ENCODE measurements at places on chromosomes 2 and 18.

GRCh38 chr2:241777686-241778627 is 1.3 kb downstream of the GAL3ST2 start:
- no peak for DNase-seq

GRCh38 chr2:219500135-219500534 is 1.4 kb downstream of the GMPPA start:
- DNase-seq, result no peak

DNA sequence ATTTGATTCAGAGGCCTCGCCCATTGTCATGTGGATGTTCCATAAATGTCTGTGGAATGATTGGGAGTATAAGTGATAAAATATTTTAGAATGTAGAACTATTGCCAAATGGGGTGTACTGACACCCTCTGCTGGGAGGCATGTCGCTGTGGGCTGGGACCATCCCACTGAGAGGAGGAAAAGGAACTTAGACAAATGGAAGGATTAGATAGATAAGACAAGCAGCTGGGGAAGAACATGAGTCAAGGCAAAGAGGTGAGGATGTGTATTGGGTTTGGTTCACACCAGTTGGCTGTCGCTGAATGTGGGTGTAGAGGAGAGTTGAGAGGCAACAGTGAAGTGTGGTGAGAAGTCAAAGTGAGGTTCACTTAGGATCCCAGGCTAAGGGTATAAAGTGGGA is 4.0 kb downstream of the C2orf74 start:
- DNase-seq, result peak; percentile 16

DNA sequence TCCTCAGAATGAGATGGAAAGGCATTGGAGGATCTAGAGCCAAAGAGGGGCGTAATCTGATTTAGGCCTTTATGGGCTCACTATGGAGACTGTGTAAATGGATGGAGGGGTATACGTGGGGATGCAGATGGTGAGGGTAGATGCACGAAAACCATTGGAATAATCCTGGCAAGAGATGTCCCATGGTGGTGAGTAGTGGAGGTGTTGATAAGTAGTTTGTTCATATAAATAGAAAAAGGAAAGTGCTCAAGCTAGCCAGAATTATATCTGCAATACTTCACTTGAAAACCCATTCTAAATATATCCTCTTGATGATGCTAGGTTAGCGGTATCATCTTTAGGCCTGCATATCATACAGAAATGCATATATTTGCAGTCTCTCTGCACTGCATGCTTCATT is 459.7 kb downstream of the CDH2 start:
- DNase-seq, result no peak

All from AG10803 (cell line).